ENCODE measurements at places on chromosomes 11 and 22.

- DNase-seq, result peak; percentile 60
Measured at GRCh38 chr11:57597916-57598830, 688 bp downstream of the SERPING1 start.

DNA sequence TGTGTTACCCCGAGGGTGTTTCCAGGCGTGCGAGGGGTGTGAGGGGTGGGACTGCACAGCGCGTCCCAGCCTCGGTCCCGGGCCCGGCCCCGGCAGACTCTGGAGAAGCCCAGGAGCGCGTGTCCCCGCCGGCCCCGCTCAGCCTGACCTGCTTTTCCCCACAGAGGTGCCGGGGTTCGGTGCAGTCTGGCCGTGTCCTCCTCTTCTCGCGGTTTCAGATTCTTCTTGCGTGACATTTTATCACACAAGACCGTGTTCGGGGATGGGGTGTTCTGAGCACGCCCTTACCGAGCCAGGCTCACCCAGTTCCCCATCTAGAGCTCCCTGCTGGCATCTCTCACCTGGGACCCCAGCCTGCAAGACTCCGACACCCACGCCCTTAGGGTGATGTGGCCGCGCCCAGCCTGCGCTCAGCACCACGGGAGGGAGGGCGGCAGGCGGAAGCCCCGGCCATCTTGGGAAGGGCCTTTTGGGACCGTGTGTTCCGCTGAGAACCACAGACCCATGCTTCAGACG, 775.6 kb downstream of the BRD1 start:
- no peak for DNase-seq

- DNase-seq, result peak; percentile 36
Measured at GRCh38 chr22:32204040-32204855, 625 bp downstream of the RFPL2 start.

GRCh38 chr11:123480290-123480815, 50.3 kb downstream of the GRAMD1B start:
- no peak for DNase-seq

GRCh38 chr22:35306350-35306967, 6.8 kb downstream of the TOM1 start:
- DNase-seq, result no peak

DNA sequence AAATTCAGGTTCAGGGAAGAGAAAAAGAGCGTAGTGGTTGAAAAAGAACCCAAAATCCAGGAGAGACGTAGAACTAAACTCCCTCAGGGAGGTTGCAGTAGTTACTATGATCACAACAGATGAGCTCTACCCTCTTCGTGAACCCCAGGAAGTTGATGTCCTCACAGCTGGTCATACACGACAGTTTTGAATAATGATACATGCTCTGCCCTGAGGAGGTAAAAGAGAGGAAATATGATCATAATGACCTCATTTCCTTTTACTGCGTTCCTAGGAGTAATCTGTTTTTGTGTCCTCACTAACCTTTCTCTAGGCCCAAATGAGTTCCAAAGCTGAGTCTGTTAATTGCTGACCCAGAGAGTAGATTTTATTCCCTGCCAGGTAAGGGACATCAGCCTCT, 1.3 kb downstream of the PATE2 start:
- DNase-seq, result no peak

DNA sequence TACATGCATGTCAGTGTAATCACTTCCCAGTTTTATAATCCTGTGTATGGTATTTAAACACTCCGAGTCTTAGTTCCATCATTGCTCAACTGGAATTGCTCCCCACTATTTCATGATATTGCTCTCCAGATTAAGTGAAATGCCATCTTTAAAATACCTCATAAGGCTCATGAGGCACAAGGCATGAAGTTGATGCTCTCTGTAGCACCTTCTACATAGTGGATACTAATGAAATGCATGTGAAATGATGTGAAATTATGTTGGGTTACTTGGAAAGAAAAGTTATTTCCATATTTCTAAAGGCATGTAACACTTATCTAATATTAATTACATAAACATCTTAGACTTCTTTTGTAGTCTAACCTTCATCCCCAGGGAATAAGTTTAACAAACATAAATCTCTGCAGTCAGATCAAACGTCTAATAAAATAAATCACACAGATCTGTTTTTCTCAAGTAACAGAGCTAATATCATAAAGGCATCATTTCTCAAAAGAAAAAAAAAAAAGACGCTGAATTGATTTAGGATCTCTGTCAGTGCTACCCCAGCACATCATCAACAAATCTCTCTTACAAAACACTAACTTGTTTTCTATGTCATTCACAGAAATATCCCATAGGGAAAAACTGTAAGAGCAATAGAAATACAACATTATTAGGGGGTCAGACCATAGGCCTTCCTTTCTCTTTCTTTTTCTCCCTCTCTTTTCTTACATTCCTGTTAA, 736.0 kb upstream of the LRRC4C start:
- DNase-seq, result no peak

- no peak for DNase-seq
Measured at GRCh38 chr22:31651664-31652063, 10.4 kb downstream of the PISD start.

DNA sequence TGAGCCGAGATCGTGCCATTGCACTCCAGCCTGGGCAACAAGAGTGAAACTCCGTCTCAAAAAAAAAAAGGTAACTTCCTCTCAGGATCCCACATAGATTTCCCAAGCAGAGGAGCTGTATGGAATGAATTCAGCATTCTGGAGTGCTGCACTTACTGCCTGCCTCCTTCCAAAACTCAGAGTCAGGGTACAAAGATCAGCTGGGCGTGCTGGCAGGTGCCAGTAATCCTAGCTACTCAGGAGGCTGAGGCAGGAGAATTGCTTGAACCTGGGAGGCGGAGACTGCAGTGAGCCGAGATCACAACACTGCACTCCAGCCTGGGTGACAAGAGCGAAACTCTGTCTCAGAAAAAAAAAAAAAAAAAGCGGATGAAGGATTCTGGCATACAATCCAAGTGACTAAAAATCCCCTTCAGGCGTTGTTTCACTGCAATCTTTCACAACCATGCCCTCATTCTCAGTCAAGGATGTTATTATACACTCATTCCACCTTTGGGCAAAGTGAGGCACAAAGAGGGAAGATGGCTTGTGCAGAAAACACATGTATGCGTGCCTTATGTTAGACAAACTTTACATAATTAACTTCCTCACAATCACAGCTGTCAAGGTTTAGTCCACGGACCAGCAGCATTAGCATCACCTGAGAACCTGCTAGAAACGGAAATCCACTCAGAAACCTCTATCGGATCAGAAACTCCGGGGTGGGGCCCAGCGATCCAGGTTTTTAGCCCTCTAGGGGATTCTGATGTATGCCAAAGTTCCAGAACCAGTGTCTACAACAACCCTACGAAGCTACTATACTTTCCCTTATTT, 1.1 kb upstream of the NOL12 start:
- DNase-seq, result no peak

DNA sequence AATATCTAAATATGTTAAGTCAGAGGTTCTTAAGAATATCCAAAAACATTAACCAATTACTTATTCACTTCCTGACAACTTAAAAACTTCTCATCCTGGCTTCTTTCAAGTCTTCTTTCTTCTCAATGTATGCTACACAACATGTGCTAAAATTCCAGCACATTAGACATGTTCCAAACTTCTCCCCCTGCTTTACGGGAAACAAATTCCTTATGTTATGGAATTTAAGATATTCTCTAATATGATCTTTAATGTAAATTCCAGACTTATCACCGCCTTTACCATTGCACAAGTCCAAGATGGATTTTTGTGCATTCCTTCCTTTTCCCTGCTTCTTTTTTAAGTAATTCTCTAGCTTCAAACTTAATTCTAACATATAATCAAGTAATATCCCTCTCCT, 964.5 kb upstream of the CHORDC1 start:
- DNase-seq, result no peak

DNA sequence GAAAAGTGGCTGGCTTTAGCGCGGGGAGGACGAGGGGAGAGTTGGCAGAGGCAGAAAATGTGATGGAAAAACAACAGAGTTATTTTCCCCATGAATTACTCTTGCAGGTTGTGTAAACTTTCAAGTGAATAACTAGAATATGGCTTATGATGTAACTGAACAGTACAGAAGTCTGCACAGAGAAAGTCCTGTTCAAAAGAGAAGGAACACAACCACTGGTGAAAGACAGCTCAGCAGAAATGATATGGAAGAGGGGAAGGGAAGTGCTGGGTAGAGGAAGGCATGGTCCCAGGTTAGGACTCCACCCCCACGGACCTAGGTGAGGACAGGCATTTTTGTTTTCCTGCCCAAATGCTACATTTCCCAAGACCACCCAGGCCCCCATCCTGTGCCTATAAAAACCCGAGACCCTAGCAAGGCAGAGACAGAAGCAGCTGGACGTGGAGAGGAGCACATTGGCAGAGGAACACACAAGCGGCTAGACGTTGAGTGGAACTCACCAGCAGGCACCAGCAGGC, 77.7 kb downstream of the MAML2 start:
- DNase-seq, result no peak

DNA sequence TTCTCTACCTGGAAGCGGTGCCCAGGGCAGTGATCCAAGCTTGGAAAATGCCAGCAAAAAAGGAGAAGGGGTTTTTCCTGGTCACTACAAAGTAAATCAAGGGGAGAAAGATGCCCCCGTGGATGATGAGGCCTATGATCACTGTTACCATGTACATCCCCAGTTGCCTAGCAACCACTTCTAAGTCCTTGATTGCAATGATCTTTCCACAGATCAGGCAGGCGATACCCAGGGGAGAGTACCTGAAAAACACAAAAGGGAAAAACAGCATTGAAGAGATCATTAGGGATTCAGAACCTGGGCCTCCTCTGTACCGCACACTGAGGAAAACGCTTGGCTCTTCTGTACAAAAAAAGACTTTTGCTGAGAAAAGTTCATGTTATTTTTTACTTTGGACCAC, 127.1 kb downstream of the SLC1A2 start:
- no peak for DNase-seq

GRCh38 chr22:44274918-44275630, 37.7 kb downstream of the SHISAL1 start:
- DNase-seq, result no peak

GRCh38 chr11:127943763-127944162, 643.6 kb downstream of the ETS1 start:
- no peak for DNase-seq

DNA sequence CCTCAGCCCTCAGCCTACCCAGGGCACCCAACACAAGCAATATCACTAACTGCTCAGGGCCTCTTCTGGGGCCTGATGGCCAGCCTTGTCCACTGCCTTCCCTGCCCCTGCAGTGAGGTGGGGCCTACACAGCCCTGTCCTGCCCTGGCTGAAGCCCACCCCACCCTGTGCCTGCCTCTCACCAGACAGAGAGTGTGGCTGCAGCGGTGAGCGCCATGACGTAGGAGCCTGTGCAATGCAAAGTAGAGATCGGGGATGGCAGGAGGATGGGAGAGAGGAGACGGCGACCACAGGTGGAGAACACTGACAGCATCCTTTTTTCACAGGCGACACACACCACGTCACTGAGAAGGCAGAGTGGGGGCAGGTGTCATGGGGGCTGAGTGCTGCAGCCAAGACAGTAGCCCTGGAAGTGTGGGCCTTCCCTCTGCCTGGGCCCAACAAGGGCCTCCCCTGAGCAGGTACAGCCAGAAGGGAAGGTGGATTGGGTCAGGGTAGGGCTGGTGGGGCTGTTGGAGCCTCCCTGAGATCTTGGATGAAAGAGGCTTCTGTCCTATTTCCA, 65.3 kb upstream of the CLTCL1 start:
- DNase-seq, result no peak

DNA sequence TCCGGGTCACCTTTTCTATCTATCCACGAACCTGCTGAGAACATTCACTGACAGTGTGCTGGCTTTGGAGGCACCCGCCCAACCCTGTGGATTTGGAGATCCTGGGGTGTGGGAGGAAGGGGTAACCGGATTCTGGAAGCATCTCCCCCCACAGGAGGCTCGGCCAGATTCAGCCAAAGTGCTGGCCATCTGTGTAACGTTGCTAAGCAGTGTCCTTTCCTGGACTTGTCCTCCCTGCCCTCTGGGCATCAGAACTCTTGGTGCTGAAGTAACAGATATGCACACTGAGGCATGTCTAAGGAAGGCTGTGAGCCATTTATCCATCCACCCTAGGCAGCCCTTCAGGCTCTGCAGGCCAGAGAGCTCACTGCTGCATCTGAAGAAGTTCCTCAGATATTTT, 85.7 kb downstream of the SNX19 start:
- no peak for DNase-seq

GRCh38 chr22:33296941-33297340, 238.8 kb upstream of the SYN3 start:
- DNase-seq, result no peak

DNA sequence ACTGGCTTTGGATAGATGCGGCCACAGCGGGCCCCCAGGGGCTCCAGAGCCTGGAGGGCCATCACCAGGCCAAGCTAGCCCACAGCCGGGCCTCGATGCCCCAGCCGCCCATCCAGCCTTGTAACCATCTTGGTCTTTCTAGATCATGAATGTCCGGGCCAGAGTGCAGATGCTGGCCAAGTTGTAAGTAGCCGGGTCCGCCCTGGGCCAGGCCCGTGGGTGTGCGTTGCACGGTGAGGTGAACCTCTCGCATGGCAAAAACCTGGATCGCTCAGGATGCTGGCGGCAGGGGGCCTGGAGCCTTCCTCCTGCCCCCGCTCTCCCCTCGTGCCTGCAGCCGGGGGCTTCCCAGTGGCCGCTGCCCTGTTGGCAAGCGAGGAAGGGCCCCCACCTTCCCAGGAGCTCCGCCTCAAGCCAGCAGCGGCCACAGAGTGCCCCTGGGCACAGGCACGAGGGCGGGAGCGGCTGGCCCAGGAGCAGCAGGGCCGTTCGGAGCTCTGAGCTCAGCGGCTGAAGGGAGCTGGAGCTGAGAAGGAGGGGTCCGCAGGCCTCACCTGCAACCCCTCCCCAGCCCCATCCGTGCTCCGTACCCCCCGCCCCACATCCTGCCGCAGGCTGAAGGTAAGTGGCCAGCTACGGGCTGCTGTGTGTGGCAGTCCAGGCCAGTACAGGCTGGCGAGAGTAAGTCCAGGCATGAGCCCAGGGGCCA, 10.9 kb upstream of the MRPL23 start:
- DNase-seq, result no peak

DNA sequence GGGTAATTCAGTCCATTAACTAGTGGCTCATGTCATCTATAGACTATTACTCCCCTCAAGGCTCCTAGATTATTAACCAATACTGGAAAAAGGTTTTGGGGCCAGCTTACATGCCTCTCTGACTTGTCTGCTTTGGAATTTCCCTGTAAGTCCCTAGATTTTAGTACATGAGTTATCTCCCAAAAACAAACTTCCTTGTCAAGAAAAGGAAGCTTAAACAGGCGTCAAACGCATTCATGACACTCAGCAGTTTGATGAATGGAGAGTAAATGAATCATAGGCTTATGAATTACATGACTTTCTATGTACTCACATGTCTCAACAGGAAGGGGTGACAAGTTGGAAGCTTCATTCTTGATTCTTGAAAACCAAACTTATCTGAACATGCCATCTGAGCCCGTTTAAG, 70.8 kb downstream of the BLID start:
- DNase-seq, result no peak
